ENCODE measurements at places on chromosomes 6 and 20. TPM values are rescaled to one million over a fixed set of nuclear protein-coding genes. Genes with fewer than 3 reads are reported as not detected.

- DNase-seq: peak; percentile 60
Observed at GRCh38 chr20:16434062-16434664, 139.1 kb downstream of the KIF16B start.

- DNase-seq: no peak
Observed at GRCh38 chr6:80437221-80437620, 330.8 kb downstream of the BCKDHB start.

DNA sequence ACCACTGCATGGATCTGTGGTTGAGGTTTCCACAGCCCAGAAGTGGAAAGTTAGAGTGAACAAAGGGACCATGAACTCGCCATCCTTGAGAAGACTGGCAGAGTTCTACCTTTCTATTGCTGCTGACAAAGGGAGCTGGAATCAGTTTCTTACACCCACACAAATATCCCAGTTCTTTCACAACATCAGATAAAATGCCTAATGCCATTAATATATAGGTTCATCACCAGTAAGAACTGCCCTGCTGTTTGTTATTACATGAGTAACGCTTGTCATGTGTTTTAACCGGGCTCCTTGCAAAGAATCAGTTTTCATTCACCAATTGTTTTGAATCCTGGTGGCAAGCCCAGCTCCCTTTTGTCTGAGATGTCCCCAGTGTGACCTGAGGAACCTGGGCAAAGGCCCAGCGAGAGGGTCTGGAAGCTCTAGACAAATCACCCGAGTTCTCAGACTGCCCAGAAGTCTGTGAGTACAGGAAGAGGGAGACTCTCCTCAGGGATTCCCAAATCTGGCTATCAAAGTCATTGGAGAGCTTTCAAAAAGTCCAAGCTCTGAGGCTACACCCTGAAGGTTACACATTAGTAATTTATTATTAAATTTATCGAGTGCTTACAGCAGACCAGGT lies 7.5 kb upstream of the CD164 start:
- no peak for DNase-seq

DNA sequence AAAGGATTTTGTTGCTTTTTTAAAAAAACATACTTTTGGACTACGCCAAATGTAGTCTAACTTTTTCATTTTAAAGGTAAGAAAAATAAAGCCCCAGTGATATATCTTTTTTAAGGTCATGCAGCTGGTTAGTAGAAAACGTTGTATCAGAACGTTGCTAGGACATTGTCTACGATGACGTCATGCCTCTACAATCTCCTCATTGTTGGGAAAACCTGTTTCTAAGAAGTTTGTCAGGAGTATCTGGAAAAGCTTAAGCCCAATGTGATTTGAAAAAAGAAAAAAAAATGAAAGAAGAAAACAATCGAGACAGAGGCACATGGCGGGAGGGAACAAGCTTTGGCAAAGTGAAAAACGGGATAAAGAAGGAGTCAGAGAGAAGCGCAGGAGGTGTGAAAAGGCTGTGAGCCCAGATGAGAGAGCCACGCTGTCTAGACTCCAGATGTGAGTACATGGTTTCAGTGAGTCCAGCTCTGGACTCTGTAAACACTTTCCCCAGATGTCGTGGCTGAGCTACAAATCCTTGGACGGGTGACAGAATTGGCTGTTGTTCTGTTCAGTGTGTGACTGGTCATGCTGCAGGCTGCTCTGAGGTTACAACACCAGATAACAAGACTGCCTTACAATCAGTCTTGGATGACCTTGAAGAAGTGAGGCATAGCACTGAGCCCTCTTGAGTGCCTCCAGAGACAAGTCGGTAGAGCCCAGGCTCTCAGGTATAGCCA lies 656.7 kb upstream of the ID4 start:
- no peak for DNase-seq

DNA sequence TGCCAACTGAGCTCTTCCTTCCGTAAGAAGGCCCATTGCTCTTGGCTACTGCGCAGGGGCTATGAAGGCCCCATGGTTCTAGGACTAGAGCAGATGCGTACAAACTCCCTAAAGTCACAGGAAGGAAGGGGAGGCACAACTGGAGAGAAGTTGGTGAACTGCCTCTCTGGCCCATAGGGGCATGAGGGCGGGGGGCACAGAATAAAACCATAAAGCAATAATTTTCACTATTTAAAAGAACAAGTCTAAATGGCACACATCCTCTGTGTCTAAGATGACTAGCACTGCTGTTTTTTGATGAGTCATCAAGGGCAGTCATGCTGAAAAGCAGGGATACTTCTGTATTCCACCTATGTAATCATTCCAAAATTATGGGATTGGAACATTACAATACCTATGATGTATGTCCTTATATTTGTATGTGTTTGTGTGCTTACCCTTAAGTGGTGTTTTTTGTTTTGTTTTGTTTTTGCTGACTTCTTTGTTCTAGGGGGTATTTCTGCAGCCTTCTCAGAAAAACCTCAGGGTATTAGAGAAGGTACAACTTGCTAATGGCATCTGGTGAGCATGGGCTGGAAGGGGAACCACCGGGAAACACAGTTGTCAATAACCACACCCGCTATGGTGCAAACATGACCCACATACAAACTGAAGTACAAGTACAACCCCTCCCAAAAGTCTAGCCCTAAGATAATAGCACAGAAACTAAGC lies 36.9 kb downstream of the B4GALT5 start:
- peak; percentile 74 for DNase-seq

DNA sequence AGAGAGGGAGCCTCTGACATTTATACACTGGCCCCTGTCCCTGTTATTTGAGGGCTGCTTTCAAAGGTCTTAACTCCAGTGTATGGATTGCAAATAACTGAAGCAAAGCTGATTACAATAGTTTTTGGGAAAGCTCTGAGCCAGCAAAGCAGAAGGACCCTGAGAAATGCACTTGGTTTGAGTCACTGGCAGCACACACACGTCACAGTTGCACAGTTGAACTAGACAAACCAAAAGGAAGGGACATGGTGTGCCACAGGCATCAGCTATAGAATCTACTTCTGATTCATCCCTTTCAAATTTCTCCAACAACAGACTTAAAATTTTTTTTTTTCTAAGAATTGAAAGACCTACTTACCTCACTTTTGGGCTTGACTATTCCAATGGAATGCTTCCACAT lies 56.4 kb downstream of the SNRNP48 start:
- no peak for DNase-seq

- DNase-seq: no peak
Observed at GRCh38 chr6:82040405-82041221, 206.9 kb downstream of the IBTK start.

Gene LSM14B
- 33.5 TPM for total RNA-seq

Gene TRMT11
- total RNA-seq: 49.1 TPM

DNA sequence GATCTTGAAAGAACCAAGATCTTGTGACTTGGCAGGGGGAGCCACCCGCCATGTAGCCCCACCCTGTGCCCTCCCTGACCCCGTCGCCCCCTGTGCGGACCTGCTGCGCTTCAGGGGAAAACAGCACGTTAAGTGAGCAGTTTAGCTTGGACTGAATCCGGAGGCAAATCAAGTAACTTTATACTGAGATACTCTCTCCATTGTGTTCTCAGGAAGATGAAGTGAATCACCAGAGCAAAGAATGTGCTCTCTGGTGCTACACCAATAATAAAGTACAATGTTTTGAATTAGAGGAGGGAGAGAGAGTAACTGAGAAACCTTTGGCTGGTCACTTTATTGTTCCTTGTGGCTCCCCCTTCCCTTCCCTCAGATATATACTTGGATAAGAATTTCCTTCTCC lies 83.4 kb downstream of the TXNDC5 start:
- DNase-seq: no peak

Gene PCK1
- total RNA-seq: not detected

GRCh38 chr6:16651871-16652270 lies 109.4 kb downstream of the ATXN1 start:
- no peak for DNase-seq

- DNase-seq: no peak
Observed at GRCh38 chr6:54112151-54112650, 958 bp downstream of the MLIP start.

Gene TBC1D22B
- 12.3 TPM for total RNA-seq

DNA sequence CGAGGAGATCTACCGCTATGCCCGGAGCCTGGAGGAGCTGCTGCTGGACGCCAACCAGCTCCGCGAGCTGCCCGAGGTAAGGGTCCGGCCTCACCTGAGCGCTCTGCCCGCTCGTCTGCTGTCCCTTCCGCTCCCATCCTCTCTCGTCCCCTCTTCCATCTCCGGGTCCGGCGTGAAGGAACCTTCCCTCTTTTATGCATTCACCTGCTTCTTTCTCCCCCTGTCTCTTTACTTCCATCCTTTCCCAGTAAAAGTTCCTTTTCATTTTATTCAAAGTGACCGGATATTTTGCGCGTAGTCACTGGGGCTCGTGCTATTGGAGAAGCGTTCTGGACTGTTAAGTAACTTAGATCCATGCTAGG lies 516 bp downstream of the LRRC1 start:
- no peak for DNase-seq

DNA sequence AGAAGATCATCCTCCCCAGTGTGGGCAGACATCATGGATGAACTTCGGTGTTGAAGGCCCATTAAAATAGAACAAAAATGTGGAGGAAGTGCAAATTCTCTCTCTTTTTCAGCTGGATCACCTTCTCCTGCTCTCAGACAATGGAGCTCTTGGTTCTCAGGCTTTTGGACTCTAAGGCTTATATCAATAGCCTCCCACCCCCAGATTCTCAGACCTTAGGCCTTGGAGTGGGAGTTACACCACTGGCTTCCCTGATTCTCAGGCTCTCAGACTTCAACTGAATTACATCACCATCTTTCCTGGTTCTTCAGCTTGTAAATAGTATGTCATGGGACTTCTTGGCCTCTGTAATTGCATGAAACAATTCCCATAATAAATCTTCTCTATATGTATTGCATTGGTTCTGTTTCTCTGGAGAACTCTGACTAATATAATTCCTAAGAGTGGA lies 36.6 kb downstream of the NSFL1C start:
- no peak for DNase-seq

GRCh38 chr6:152959333-152959732 lies 23.5 kb downstream of the FBXO5 start:
- DNase-seq: no peak

- DNase-seq: no peak
Observed at GRCh38 chr20:50919567-50919966, 11.7 kb downstream of the ADNP start.

Gene MUC22
- not detected for total RNA-seq

Gene LGSN
- total RNA-seq: not detected

Gene ZNF512B
- 8.6 TPM for total RNA-seq

DNA sequence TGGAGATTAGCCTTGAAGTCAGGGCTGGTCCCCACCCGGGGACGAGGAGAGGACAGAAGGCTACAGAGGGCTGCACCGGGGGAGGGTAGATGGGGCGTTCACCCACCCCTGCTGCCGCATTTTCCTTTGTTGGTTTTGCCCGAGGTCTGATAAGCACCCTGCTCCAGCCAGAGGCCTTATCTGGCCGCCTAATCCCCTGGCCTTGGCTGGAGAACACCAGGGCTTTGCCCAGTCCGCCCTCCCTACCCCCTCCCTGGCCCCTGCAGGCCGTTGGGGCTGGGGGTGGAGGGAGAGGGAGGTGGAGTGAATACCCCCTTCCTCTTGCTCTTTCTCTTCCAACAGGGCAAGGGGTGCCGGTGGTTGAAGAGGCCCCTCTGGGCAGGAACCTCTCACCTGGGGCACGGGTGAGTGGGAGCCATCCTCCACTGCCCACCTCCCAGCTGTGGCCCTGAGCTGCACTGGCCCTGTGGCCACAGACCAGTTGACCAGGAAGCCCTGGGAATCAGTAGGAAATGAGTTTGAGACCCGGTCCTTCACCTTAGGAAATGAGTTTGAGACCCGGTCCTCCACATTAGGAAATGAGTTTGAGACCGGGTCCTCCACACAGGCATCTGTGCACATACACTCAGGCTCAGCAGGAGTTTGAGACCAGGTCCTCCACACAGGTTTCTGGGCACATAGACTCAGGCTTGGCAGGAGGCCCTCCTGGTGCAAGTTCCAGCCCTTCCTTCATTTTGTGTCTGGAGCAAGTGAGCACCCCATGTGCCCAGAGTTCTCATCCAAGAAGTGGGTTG lies 12.0 kb upstream of the GATA5 start:
- no peak for DNase-seq

- DNase-seq: no peak
Observed at GRCh38 chr6:121881974-121882667, 446.7 kb downstream of the GJA1 start.

DNA sequence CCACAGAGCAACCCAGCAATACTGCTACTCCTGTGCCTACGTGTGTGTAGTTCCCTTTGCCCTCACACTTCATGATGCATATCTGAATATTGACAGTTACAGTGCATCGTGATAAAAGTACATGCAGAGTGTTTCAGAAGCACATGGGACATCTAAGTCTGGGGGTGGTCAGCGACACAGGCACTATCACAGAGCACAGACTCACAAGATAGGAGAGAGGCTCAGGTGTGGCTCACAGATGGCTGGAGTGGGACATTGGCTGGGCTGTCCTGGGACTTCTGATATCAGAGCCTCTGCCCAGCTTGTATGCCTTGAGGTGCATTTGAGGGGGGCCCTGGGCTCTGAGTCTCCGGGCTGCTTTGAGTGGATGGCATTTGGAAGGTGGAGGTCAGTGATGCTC lies 227.0 kb upstream of the RNF24 start:
- DNase-seq: no peak

DNA sequence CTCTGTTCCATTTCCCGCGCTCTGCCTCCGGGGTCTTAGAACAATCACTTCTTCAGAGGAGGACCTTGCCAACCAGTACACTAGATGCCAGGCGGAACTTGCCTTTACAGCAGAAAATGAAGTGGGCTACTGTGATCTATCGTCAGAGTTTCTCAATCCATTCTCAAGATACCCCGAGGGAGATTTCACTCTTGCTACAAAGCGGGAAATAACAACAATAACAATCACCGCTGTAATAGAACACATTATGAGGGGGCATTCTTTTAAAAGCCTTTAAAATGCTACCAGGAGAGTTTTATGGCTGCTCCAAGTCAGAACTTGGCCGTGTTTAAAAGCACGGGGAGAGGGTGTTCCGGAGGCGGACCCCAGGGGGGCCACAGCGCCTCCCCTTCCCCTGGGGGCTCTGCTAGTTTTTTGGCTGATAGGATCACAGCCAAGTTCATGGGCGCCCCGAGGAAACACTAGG lies 617.0 kb upstream of the AGPAT4 start:
- DNase-seq: no peak

- no peak for DNase-seq
Observed at GRCh38 chr6:132596201-132596600, 6.7 kb upstream of the TAAR5 start.

GRCh38 chr6:131924881-131925474 lies 26.2 kb downstream of the CCN2 start:
- no peak for DNase-seq

DNA sequence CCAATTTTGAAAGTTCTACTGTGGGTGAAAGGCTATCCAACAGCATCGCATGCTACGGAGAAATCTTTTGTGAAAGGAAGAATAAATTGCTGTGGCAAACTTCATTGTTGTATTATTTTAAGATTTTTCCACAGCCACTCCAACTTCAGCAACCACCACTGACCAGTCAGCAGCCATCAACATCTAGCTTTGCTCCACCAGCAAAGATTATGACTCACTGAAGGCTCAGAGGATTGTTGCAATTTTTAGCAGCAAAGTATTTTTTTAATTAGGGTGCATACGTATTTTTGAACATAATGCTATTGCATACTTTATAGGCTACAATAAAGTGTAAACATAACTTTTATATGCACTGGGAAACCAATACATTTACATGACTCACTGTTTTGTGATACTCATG lies 493.5 kb downstream of the TFAP2A start:
- DNase-seq: no peak

GRCh38 chr20:25005661-25006060 lies 13.1 kb upstream of the APMAP start:
- no peak for DNase-seq

- no peak for DNase-seq
Observed at GRCh38 chr20:17129089-17129488, 97.8 kb upstream of the PCSK2 start.

GRCh38 chr20:58113716-58114115 lies 114.7 kb downstream of the ANKRD60 start:
- DNase-seq: no peak

Gene IRF4
- total RNA-seq: 409 TPM

All from activated CD8-positive, alpha-beta T cell treated with anti-CD3 and anti-CD28 coated beads for 36 hours (primary cell).